ENCODE measurements at places on chromosomes 7 and 10. TPM values are rescaled to one million over a fixed set of nuclear protein-coding genes. Genes with fewer than 3 reads are reported as not detected.

ACSL5 gene
- polyA plus RNA-seq = 63.9 TPM

MKLN1 gene
- polyA plus RNA-seq = 26.6 TPM

DNA sequence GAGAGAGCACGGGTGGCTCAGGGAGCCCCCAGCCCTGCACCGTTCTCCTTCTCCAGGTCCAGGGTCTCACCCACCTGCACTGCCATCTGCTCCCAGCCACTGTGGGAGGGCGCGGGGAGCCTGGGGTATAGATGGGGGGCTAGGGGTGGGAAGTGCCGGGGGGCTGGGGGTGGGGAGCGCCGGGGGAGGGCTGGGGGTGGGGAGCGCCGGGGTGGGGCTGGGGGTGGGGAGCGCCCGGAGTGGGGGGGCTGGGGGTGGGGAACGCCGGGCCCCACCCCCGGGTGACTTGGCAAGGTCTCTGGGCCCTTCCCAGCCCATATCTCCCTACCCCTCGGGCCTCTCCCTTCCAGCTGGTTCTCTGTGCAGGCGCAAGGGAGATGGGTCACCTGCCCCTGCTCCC, at the start of gene GRIFIN:
Gene GRIFIN, minus strand, starts transcription at position 101 of the 400 bp plus-strand sequence. Its CDS starts 15 bp downstream, at position 86.
- peaks cover under 1% of the 10 kb centered on the region for H3K27me3 ChIP-seq
- no peak within 1 kb of the TSS for H3K27ac ChIP-seq
- no peaks in the 10 kb centered on the region for H3K4me1 ChIP-seq

DNA sequence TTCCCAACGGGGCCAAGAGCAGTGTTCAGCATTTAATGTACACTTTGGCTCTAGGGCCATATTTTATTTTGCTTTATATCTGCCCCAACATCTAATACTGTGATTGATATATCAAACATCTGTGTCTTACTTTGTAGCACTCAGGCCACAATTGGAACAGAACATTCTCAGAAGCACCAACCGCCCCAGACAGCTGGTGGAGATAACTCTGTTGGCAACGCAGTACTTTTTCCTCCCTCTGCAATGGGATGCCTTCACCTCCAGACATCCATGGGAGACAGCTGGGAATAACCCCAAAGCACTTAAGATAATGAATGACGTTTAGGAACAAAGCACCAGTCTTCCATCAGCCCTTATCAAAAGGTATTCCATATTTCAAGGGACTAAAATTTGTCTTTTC, 57.4 kb downstream of the PIP4K2A start:
- H3K4me1 ChIP-seq = peaks cover 99% of the 10 kb centered on the region
- H3K4me3 ChIP-seq = peak overlapping the region; percentile 64
- peak overlapping the region; percentile 94 for H3K27ac ChIP-seq

- H3K4me3 ChIP-seq = no peak overlapping the region
- H3K27ac ChIP-seq = no peak overlapping the region
- no peaks in the 10 kb centered on the region for H3K27me3 ChIP-seq
- no peaks in the 10 kb centered on the region for H3K4me1 ChIP-seq
- H3K36me3 ChIP-seq = peaks cover 19% of the 10 kb centered on the region
- DNase-seq = no peak
Observed at GRCh38 chr10:98248018-98248417, 20.0 kb downstream of the LOXL4 start.

- no peak for DNase-seq
- no peaks in the 10 kb centered on the region for H3K27me3 ChIP-seq
- no peak overlapping the region for H3K27ac ChIP-seq
- no peaks in the 10 kb centered on the region for H3K36me3 ChIP-seq
- H3K4me1 ChIP-seq = no peaks in the 10 kb centered on the region
Observed at GRCh38 chr7:97623333-97623732, 108.6 kb upstream of the TAC1 start.

Data from immature natural killer cell (primary cell).